Cortex of kidney (tissue), 1 donor: ENCODE measurements at places on chromosomes 5 and 9.

GRCh38 chr9:94084314-94084713 is at the start of gene PTPDC1:
Gene PTPDC1, plus strand, starts transcription at chr9:94084464. Its CDS starts 67 bp downstream, at chr9:94084531.
- DNase-seq: no peak

- no peak for DNase-seq
Measured at GRCh38 chr5:73188764-73189531, 16.0 kb downstream of the TMEM174 start.

DNA sequence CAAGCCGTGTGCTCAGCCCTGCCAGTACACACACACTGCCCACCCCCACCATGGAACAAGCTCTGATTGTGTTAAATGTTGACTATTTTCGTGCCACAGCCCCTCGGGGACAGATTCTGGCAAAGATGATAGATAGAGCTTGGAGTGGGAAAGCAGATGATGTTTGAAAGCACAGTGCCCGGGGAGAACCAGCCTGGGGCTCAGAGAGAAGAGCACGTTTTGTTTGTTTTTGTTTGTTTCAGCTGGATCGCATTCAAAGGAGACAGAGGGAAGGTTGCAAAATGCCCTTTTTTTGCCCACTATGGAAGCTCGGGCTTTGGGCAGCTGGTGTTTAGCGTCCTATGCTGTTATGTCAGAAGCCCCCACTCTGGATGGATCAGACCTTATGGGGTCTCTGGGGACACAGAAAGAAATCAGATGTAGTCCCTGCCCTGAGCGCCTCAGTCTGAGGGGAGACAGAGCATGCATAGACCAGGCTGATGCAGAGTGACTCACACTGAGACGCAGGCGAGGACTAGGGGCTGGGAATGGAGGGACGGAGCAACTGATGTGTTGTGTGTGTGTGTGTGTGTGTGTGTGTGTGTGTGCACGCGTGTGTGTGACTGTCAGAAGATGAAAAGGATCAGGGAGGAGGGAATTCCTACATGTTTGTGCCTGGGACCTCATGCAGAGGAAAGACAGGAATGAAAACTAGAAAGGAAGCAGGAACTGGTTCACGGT is 229.7 kb downstream of the MELK start:
- DNase-seq: no peak

- DNase-seq: no peak
Measured at GRCh38 chr9:31253800-31254762, 1130.4 kb upstream of the ACO1 start.

DNA sequence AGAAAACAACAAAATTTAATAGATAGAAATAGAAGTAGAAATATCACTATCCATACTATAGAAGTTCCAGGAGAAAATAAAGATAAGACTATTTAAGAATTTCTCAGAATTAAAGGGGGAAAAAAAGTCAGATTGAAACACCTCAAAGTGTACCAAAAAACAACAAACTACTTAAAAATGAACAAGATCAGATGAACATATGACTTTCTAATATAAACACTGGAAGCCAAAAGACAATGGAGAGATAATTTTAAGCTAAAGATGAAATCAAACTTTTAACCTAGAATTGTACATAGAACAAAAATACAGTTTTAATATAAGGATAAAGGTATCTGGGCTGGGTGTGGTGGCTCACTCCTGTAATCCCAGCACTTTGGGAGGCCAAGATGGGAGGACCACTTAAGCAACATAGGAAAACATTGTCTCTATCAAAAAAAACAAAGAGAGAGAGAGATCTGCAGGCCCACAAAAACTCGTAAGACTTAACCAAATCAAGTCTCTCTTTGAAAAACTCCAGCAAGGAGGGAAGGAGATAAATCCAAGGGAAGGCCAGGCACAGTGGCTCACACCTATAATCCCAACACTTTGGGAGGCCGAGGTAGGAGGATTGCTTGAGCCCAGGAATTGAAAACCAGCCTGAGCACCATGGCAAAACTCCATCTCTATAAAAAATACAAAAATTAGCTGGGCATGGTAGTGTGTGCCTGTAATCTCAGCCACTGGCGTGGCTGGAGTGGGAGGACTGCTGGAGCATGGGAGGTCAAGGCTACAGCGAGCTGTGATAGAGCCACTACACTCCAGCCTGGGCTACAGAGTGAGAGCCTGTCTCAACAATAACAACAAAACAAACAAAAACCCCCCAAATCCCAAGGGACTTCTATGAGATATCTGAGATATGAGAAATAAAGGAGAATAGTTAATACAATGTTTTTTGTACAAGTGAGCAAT is 32.4 kb downstream of the ABHD17B start:
- DNase-seq: no peak

DNA sequence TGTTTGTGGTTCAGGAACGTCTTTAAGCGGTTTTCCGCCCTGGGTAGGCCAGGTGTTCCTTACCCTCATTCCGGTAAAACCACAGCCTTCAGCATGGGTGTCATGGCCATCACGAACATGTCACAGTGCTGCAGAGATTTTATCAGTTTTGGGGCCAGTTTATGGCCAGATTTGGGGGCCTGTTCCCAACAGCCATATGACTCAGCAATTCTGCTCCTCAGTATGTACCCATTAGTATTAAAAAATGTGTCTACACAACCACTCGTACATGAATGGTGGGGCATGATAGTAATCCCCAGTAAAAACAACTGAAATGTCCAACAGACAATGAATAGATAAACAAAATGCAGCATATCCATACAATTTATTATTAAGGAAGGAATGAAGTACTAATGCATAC is 51.9 kb upstream of the TTC23L start:
- DNase-seq: no peak

DNA sequence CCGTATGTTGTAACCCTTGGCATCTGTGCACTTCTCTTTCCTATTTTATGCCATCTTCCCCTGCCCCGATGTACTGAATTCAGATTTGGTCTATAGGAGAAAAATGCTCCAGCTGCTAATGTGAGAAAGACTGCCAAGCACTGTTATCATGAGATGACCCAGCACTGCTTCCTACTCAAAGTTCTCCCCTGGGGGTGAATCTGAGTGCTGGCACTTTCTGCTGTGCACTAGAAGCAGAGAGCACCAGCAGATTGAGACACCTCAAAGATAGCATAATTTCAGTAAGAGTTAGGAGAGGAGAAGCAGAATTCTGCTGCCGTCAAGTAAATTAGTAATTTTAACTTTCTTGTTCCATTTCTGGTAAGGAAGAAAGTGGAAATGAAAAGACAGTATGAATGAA is 92.8 kb upstream of the ACOT12 start:
- no peak for DNase-seq

GRCh38 chr9:12759761-12760160 is 15.1 kb upstream of the LURAP1L start:
- no peak for DNase-seq

DNA sequence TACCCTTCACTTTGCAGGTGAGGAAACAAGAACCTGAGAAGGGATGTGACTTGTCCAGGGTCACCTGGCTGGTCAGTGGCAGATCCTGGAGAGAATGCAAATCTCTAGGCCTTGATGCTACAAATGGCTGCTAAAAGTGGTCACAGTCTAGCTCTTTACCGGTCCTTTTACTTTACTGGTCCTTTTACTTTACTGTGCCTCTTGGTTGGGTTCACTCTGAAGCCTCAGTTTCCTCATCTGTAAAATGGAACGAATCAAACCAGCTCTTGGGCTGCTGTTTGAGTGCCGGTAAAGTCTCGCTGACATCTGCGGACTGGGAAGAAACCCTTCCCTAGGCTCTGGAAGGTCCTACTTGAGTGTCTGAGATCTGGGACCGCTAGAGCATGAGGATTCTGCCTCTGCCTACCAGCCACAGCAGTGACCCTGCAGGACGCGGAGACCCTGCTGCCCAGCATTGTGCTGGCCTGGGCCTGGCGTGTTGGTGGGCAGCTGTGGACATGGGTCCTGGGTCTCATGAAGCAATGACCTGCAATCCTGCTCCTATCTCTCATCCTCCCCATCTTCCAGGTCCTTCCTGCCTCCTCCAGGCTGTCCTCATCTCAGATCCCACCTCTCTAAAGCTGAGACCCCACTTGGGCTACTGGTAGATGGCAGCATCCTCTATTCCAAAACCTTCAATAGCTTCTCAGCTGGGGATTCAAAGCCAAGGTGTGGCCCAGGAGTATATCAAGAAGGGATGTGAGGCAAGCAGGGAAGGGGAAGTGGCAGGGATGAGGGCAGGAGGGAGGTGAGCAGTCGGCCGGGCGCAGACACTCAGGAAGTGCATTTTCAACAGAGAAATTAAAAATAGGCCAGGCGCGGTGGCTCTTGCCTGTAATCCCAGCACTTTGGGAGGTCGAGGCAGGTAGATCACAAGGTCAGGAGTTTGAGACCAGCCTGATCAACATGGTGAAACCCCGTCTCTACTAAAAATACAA is 13.3 kb downstream of the CORO2A start:
- no peak for DNase-seq

DNA sequence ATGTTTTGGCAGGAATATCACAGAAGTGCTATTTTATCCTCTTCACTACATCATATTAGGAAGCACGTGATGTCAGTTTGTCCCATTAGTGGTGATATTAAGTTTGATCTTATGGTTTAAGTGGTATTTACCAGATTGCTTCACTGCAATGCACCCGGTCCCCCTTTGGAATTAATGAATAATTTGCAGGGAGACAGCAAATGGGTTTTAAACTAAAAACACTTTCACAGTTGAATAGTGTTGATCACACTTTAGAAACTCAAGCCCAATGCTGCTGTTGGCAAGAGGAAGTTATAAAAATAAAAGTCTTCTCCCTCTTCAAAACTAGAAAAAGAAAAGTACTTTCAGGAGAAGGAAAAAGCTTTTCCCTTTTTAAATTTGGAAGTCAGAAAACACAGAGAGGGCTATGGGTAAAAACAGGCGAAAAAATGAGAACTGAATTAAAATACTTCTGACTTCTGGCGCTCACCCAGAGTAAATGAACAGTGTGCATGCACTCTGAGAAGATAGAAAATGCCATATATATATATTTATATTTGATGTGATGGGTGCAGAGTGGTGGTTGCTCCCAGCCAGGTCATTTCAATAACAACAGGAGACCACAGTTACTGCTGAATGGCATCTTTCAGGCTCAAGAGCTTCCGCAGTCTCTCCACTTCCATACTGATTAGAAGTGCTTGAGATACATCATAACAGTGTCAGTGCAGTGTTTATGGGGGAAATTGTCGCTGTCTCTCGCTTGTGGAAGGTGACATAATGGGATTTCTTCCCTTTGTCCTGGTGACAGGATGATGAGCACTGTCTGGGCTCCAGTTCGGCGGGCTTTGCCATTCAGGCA is 278.0 kb downstream of the ZSWIM6 start:
- no peak for DNase-seq

- no peak for DNase-seq
Measured at GRCh38 chr9:113990570-113990907, 87.6 kb downstream of the AMBP start.

DNA sequence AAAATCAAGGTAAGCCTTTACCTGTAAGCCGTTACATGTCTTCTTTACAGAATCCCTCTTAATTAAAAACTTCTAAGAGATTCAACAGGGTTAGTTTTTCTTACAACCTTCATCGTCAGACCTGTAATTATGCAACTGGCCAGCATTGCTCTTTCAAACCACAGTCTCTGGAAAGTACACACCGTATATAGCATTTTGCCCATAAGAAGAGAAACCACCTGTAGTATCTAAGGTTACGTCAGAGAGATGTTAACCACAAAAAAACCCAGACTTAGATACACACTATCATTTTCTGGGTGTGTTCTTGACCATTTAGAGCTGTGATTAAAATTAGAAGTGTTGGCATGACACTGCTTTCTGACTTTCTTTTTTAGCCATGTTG is 140.0 kb downstream of the MUSK start:
- DNase-seq: no peak

DNA sequence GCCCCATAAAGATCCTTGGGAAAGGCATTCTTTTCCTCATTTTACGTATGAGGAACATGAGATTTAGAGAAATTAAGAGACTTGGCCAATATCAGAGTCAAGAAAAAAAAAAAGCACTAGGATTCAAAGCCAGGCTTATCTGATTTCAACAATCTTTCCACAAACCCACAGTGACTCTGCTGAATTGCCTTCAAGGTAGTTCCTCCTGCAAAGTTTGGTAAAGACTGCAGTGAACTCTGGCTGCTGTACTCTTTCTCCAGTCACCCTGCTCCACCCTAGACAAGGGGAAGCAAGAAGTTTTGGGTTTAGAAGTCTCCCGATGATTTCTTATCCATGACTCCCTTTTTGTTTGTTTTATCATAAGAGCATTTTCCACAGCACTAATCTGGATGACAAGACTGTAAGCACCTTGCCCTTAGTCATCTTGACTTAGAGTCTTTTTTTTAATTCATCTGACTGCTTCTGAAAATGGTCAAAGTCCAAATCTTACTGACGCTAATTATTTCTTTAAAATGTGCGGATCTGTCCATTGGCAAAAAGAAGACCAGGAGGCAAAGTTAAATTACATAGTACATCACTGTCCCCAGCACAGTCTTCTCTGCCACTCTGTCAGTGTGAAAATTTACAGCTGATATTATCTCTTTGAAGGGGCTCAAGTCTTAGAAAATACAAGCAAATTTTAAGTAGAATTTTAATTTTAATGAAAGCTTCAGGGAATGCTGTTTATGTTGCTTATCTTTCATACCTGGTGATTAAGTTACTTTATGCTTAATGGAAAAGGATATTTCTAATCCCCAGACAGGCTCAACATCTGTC is 180.1 kb downstream of the TTLL11 start:
- DNase-seq: no peak
